Dermis microvascular lymphatic vessel endothelial cell (primary cell): ENCODE measurements at places on chromosomes 6 and 20. TPM values are rescaled to one million over a fixed set of nuclear protein-coding genes. Genes with fewer than 3 reads are reported as not detected.

Gene TNFRSF21
- 60.7 and 120 TPM in 2 replicates for total RNA-seq

Gene GPX5
- total RNA-seq = not detected in 2 replicates

Gene RFX6
- not detected in 2 replicates for total RNA-seq

Gene MEP1A
- not detected in 2 replicates for total RNA-seq

Gene ASCC3
- total RNA-seq = 32.7 and 47.6 TPM in 2 replicates

Gene TPBG
- total RNA-seq = 3.9 and 5.9 TPM in 2 replicates

Gene ATP9A
- total RNA-seq = 54.0 and 75.5 TPM in 2 replicates

Gene SLC26A8
- not detected in 2 replicates for total RNA-seq

Gene CAGE1
- total RNA-seq = under 0.01 and 0.13 TPM in 2 replicates

Gene MOCS1
- total RNA-seq = 8.3 and 10.4 TPM in 2 replicates

Gene VSX1
- total RNA-seq = not detected in 2 replicates

Gene CDH4
- under 0.01 and 0.13 TPM in 2 replicates for total RNA-seq

Gene CDSN
- total RNA-seq = under 0.01 TPM in 1 of 2 replicates, not detected in the other

Gene GLP1R
- total RNA-seq = not detected in 2 replicates

Gene TRIM10
- total RNA-seq = not detected in 2 replicates

Gene TREM1
- 0.13 TPM in 1 of 2 replicates, not detected in the other for total RNA-seq

Gene VTA1
- total RNA-seq = 21.7 and 27.2 TPM in 2 replicates

Gene CSE1L
- total RNA-seq = 55.9 and 82.3 TPM in 2 replicates

Gene ATP6V1G2
- total RNA-seq = 0.13 TPM in 1 of 2 replicates, not detected in the other

Gene HDGFL1
- not detected in 2 replicates for total RNA-seq

Gene PRPH2
- total RNA-seq = 0.13 and 0.38 TPM in 2 replicates

Gene EPB41L1
- total RNA-seq = 7.3 and 22.4 TPM in 2 replicates

Gene ECT2L
- total RNA-seq = under 0.01 TPM in 1 of 2 replicates, not detected in the other

Gene SIRPB2
- 0.13 and 0.38 TPM in 2 replicates for total RNA-seq

Gene TPD52L1
- total RNA-seq = 0.90 and 7.7 TPM in 2 replicates

Gene FAXC
- 0.39 and 0.76 TPM in 2 replicates for total RNA-seq

Gene MYBL2
- total RNA-seq = 8.6 and 13.0 TPM in 2 replicates

Gene CFAP206
- 0.13 TPM in 2 replicates for total RNA-seq

Gene KHDC1L
- total RNA-seq = not detected in 2 replicates

Gene GOPC
- 25.0 and 31.1 TPM in 2 replicates for total RNA-seq

Gene OPRM1
- total RNA-seq = not detected in 2 replicates

Gene ABHD16B
- total RNA-seq = not detected in 2 replicates

Gene RNF144B
- 12.0 and 13.9 TPM in 2 replicates for total RNA-seq

Gene ANKRD6
- total RNA-seq = 4.9 and 14.4 TPM in 2 replicates

Gene FHL5
- not detected in 2 replicates for total RNA-seq

Gene OOEP
- 0.13 TPM in 1 of 2 replicates, not detected in the other for total RNA-seq

Gene CCNC
- total RNA-seq = 70.9 and 86.5 TPM in 2 replicates

Gene ADIG
- total RNA-seq = not detected in 2 replicates

Gene PRL
- total RNA-seq = not detected in 2 replicates

Gene GSTA5
- total RNA-seq = not detected in 2 replicates

Gene KHDRBS2
- total RNA-seq = not detected in 2 replicates

Gene ELOVL2
- not detected in 2 replicates for total RNA-seq

Gene TMC2
- total RNA-seq = not detected in 2 replicates

Gene SLCO4A1
- total RNA-seq = 0.51 and 0.90 TPM in 2 replicates

Gene LAMA4
- total RNA-seq = 497 and 606 TPM in 2 replicates

Gene GNMT
- under 0.01 and 0.13 TPM in 2 replicates for total RNA-seq

Gene PPP1R3G
- 0.39 and 0.89 TPM in 2 replicates for total RNA-seq

Gene RPL10A
- 1,744 and 1,805 TPM in 2 replicates for total RNA-seq

Gene C2
- total RNA-seq = 0.13 TPM in 1 of 2 replicates, not detected in the other

Gene MLIP
- total RNA-seq = 1.3 and 2.6 TPM in 2 replicates

Gene PLCB1
- total RNA-seq = 10.9 and 13.1 TPM in 2 replicates

Gene PREX1
- total RNA-seq = 30.7 and 36.1 TPM in 2 replicates

Gene PACRG
- under 0.01 TPM in 2 replicates for total RNA-seq

Gene SLA2
- not detected in 2 replicates for total RNA-seq

Gene DPPA5
- not detected in 2 replicates for total RNA-seq
